ENCODE measurements at places on chromosomes 6 and 20. TPM values are rescaled to one million over a fixed set of nuclear protein-coding genes. Genes with fewer than 3 reads are reported as not detected.

GRCh38 chr20:8213270-8213669, 81.2 kb downstream of the PLCB1 start:
- no peak for DNase-seq
- H3K4me3 ChIP-seq: no peak overlapping the region
- H3K4me1 ChIP-seq: no peaks in the 10 kb centered on the region
- H3K36me3 ChIP-seq: no peaks in the 10 kb centered on the region
- H3K27ac ChIP-seq: no peak overlapping the region
- no peaks in the 10 kb centered on the region for H3K27me3 ChIP-seq

GRCh38 chr6:156955494-156956183, 178.5 kb downstream of the ARID1B start:
- peaks cover 11% of the 10 kb centered on the region for H3K4me1 ChIP-seq
- DNase-seq: no peak
- no peak overlapping the region for H3K4me3 ChIP-seq
- no peaks in the 10 kb centered on the region for H3K27me3 ChIP-seq
- H3K27ac ChIP-seq: no peak overlapping the region

The RNF144B gene
- total RNA-seq: 2.1 TPM

GRCh38 chr20:61754976-61755778, 310.5 kb downstream of the TAF4 start:
- H3K27ac ChIP-seq: no peak overlapping the region
- no peak for DNase-seq
- no peak overlapping the region for H3K4me3 ChIP-seq
- no peaks in the 10 kb centered on the region for H3K36me3 ChIP-seq
- H3K4me1 ChIP-seq: no peaks in the 10 kb centered on the region
- H3K27me3 ChIP-seq: peaks cover 19% of the 10 kb centered on the region

DNA sequence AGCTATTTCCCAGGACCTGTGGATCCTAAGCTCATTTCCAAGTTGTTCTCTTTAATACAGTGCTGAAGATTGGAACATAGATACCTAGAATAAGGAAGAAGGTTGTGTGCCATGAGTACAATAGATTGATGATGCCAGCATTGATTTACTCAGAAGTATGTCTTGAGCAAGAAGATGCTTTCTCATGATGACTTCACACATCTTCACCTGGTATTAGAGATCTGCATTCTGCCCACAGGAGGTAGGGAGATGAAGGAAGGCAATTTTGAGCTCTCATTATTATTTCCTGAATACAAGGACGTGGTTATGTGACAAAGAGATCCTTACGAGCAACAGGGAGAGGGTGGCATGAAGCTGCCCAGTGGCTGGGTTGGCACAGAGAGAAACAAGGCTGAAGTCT, 20.0 kb upstream of the ZNF165 start:
- no peaks in the 10 kb centered on the region for H3K27me3 ChIP-seq
- no peak overlapping the region for H3K4me3 ChIP-seq
- H3K4me1 ChIP-seq: no peaks in the 10 kb centered on the region

The GMEB2 gene
- 13.9 TPM for total RNA-seq

- H3K27me3 ChIP-seq: no peaks in the 10 kb centered on the region
- no peaks in the 10 kb centered on the region for H3K4me1 ChIP-seq
- no peak overlapping the region for H3K27ac ChIP-seq
- no peak overlapping the region for H3K4me3 ChIP-seq
Measured at GRCh38 chr6:8027965-8028651, 36.1 kb downstream of the BLOC1S5 start.

The WFDC5 gene
- total RNA-seq: not detected

DNA sequence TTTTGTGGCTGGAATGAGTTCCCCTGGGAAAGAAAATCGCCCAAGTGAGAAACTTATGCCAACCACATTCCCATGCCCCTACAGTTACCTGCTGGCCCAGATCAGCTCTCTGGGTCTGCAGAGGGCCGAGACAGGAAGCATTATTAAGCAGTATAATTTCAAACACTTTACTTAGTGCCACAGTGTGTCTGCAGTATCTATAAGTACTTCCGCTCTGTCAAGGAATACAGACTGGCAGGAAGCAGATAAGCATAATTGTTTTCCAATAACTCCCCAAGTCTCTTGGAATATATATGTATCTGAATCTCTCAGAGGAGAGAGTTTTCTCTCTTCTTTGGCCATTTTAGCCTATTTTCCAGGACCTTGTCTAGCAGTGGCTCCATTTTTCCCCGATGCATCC, 24.9 kb downstream of the SAYSD1 start:
- no peaks in the 10 kb centered on the region for H3K4me1 ChIP-seq
- H3K27ac ChIP-seq: no peak overlapping the region
- no peak overlapping the region for H3K4me3 ChIP-seq
- H3K36me3 ChIP-seq: no peaks in the 10 kb centered on the region
- no peak for DNase-seq

The TEAD3 gene
- 21.8 TPM for total RNA-seq

- no peaks in the 10 kb centered on the region for H3K4me1 ChIP-seq
- DNase-seq: no peak
- H3K27ac ChIP-seq: no peak overlapping the region
- H3K27me3 ChIP-seq: no peaks in the 10 kb centered on the region
- no peak overlapping the region for H3K4me3 ChIP-seq
Measured at GRCh38 chr6:91341473-91341872, 754.6 kb upstream of the MAP3K7 start.

DNA sequence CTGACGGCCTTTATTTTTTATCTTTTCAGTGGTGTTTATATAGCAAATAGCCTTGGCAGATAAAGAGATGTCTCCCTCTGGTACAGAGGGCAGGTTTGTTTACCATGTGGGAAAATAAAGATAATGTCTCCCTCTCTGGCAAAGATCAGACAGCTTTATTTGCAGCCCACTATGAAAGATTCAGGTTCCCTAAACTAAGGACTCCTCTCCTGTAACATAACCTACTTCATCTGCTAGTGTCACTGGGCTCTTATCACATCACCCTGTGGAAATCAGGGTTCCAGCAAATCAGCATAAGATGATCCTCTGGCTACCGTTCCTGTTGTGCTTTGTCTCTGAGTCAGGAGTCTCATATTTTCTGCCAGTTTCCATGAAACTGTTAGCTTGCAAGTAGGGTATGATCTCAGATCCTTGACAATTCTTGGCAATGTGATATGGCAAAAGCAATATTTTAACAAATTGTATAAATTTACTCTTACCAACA, 3.1 kb downstream of the FBXL4 start:
- no peak overlapping the region for H3K27ac ChIP-seq
- H3K4me1 ChIP-seq: peaks cover 18% of the 10 kb centered on the region
- DNase-seq: no peak
- no peak overlapping the region for H3K4me3 ChIP-seq
- no peaks in the 10 kb centered on the region for H3K36me3 ChIP-seq

- H3K4me3 ChIP-seq: no peak overlapping the region
- H3K4me1 ChIP-seq: no peaks in the 10 kb centered on the region
- H3K27ac ChIP-seq: no peak overlapping the region
- DNase-seq: no peak
Measured at GRCh38 chr6:7998103-7998725, 66.0 kb downstream of the BLOC1S5 start.

The SEL1L2 gene
- total RNA-seq: not detected

GRCh38 chr6:143000811-143001210, 55.8 kb upstream of the HIVEP2 start:
- no peak overlapping the region for H3K27ac ChIP-seq
- DNase-seq: no peak
- H3K27me3 ChIP-seq: no peaks in the 10 kb centered on the region
- H3K4me1 ChIP-seq: no peaks in the 10 kb centered on the region
- no peak overlapping the region for H3K4me3 ChIP-seq

DNA sequence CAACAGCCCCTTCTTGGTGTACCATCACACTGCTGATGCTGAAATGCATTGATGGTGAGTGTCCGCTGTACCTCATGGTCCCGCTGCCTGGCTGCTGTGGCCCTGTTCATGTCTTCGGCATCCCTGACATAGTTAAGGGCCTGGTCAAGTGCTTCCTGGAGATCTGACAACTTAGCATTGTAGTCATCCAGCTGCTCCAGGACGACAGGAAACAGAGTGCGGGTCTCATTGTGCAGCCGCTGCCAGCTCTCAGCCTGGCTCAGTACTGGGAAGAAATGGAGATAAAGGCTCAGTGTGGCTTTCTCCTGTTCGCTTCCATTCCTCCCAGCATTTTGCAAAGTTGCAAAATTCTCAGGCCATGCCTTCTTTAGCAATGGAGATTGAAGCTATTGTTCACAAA, 81.8 kb downstream of the LAMA4 start:
- DNase-seq: no peak
- no peaks in the 10 kb centered on the region for H3K36me3 ChIP-seq
- H3K27ac ChIP-seq: no peak overlapping the region
- no peak overlapping the region for H3K4me3 ChIP-seq
- H3K4me1 ChIP-seq: no peaks in the 10 kb centered on the region
- peaks cover 13% of the 10 kb centered on the region for H3K27me3 ChIP-seq

DNA sequence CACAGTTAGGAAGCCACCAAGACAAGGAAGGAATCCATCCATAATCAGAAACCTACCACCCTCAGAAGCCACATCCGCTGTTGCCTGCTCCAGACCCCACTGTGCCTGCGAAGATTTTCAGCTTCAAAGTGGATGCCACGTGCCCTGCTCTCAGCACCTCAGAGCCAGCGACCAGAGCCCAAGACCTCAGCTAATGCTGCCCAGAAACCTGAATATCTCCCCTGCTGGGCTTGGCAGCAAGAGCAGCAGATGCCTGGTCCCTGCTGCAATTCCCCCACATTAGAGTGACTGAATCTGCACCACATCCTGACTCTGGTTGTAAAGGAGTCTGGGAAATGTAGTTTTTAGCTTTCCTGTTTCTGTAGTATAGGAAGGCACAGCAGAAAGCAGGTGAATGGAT, 10.7 kb upstream of the ULBP3 start:
- no peaks in the 10 kb centered on the region for H3K36me3 ChIP-seq
- H3K4me1 ChIP-seq: peaks cover 2% of the 10 kb centered on the region
- no peak overlapping the region for H3K4me3 ChIP-seq
- no peak for DNase-seq
- no peak overlapping the region for H3K27ac ChIP-seq

DNA sequence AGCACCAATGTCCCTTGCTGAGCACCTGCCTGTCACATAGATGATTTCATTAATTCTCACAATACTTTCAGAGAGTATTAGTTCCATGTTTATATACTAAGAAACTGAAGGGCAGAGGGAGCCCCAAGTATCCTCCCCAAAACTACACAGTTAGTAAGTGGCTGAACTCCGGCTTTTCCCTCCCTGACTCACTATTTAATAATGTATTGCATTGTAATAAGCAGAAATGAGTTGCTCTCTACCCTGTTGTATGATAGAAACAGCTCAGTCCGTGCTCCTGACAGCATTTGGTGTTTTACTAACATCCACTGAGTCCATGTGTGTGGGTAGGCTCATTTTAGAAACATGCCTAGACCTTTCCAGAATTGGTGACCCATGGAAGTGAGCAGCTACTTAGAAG, 76.8 kb downstream of the OLIG3 start:
- H3K27me3 ChIP-seq: no peaks in the 10 kb centered on the region
- no peak overlapping the region for H3K4me3 ChIP-seq
- H3K36me3 ChIP-seq: no peaks in the 10 kb centered on the region
- H3K27ac ChIP-seq: no peak overlapping the region

The CCN6 gene
- total RNA-seq: not detected

GRCh38 chr6:13512900-13513299, 25.5 kb upstream of the GFOD1 start:
- H3K4me3 ChIP-seq: no peak overlapping the region
- H3K27ac ChIP-seq: no peak overlapping the region
- no peaks in the 10 kb centered on the region for H3K4me1 ChIP-seq
- no peaks in the 10 kb centered on the region for H3K27me3 ChIP-seq
- no peak for DNase-seq
- no peaks in the 10 kb centered on the region for H3K36me3 ChIP-seq

DNA sequence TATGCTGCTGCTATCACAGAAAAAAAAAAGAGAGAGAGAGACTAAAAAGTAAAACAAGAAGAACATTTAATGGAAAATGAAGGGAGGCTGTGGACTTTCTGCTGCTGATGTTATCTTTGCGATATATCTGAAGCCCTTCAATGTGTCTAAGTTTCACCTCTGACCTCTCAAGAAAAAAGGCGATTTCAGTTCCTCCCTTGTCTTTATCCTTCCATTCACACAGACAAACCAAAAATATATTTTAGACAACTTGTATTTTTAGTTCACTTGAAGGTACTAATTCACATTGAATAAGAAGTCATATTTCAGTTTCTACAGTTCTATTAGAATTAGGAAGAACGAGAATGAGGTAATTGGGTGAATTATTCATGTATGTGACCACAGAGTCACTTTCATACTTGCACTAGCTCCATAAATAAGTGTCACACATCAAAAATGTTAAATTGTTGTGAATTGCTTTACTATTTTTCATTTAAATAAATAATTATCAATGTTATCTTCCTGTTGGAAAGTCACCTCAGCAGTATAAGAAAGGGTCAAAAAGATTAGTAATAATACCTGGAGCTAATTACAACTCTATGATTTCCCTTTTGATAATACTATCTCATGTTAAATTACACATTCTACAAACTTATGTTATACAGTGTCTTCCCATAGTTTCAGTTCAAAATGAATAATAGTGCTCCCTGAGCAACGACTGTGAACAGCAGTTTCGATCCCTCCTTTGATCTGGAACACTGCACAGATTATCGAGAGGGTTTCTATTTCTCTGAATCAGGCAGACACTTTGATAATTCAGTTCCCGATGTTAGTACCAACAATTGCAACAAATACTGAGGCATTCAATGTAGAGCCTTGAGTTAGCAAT, 85.2 kb upstream of the PLCB4 start:
- H3K27me3 ChIP-seq: no peaks in the 10 kb centered on the region
- H3K36me3 ChIP-seq: no peaks in the 10 kb centered on the region
- DNase-seq: no peak
- H3K4me1 ChIP-seq: no peaks in the 10 kb centered on the region
- H3K27ac ChIP-seq: no peak overlapping the region

GRCh38 chr20:52318651-52319050, 127.1 kb upstream of the ZFP64 start:
- no peaks in the 10 kb centered on the region for H3K4me1 ChIP-seq
- no peak overlapping the region for H3K27ac ChIP-seq
- no peaks in the 10 kb centered on the region for H3K36me3 ChIP-seq
- no peak for DNase-seq
- peaks cover 21% of the 10 kb centered on the region for H3K27me3 ChIP-seq
- no peak overlapping the region for H3K4me3 ChIP-seq

DNA sequence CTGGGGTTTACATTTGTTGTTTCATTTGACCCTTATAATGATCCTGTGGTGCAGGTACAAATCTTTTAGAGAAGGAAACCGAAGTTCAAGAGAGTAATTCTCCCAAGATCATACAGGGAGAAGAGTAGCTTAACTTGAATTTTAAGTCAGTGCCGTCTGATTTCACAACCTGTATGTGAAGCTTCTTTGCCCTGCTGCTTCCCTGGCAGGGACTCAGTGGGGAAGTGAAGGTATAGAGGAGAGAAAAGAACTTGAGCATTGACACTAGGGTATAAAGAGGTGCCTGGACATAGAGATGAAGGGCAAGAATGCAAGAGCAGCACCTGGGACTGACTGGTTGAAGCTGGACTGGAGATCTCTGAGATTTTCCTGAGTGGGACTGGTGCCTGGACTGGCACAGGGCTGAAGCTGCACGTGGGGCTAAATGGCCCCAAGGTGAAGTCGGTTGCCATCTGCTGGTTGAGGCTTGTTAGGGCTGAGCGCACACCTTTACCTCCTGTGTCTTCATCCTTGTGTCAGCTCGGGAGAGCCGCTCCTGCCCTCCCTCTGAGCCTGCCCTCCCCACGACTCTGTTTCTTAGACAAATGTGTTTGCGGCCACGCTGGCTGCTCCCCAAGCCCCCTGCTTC, 41.8 kb downstream of the FARS2 start:
- H3K36me3 ChIP-seq: no peaks in the 10 kb centered on the region
- H3K27me3 ChIP-seq: no peaks in the 10 kb centered on the region
- no peak overlapping the region for H3K27ac ChIP-seq
- DNase-seq: peak; percentile 42
- H3K4me3 ChIP-seq: no peak overlapping the region
- peaks cover 6% of the 10 kb centered on the region for H3K4me1 ChIP-seq

The ZBP1 gene
- not detected for total RNA-seq

The BANF2 gene
- total RNA-seq: not detected

Measured in HCT116 (cell line).